ENCODE measurements at places on chromosomes 5 and 9. TPM values are rescaled to one million over a fixed set of nuclear protein-coding genes. Genes with fewer than 3 reads are reported as not detected.

PCDHGA1 gene
- total RNA-seq, result 0.40 TPM

DRD1 gene
- total RNA-seq, result not detected

PCDHGA7 gene
- 2.0 TPM for total RNA-seq

ZDHHC11B gene
- total RNA-seq, result 0.14 TPM

C9 gene
- 0.13 TPM for total RNA-seq

TTC16 gene
- not detected for total RNA-seq

CCDC192 gene
- not detected for total RNA-seq

FOXD4L3 gene
- 0.27 TPM for total RNA-seq

C9orf153 gene
- total RNA-seq, result 0.27 TPM

SLC22A4 gene
- total RNA-seq, result 3.9 TPM

FCN1 gene
- total RNA-seq, result not detected

EDIL3 gene
- 5.3 TPM for total RNA-seq

DND1 gene
- 0.43 TPM for total RNA-seq

All from thoracic aorta endothelial cell (primary cell).